ENCODE measurements at places on chromosomes 7 and 10.

- no peak for DNase-seq
These were observed 273.6 kb downstream of the NEBL start for GRCh38 chr10:20623546-20623945.

- peak; percentile 91 for DNase-seq
These were observed 193.2 kb downstream of the MYOF start for GRCh38 chr10:93288679-93289634.

DNA sequence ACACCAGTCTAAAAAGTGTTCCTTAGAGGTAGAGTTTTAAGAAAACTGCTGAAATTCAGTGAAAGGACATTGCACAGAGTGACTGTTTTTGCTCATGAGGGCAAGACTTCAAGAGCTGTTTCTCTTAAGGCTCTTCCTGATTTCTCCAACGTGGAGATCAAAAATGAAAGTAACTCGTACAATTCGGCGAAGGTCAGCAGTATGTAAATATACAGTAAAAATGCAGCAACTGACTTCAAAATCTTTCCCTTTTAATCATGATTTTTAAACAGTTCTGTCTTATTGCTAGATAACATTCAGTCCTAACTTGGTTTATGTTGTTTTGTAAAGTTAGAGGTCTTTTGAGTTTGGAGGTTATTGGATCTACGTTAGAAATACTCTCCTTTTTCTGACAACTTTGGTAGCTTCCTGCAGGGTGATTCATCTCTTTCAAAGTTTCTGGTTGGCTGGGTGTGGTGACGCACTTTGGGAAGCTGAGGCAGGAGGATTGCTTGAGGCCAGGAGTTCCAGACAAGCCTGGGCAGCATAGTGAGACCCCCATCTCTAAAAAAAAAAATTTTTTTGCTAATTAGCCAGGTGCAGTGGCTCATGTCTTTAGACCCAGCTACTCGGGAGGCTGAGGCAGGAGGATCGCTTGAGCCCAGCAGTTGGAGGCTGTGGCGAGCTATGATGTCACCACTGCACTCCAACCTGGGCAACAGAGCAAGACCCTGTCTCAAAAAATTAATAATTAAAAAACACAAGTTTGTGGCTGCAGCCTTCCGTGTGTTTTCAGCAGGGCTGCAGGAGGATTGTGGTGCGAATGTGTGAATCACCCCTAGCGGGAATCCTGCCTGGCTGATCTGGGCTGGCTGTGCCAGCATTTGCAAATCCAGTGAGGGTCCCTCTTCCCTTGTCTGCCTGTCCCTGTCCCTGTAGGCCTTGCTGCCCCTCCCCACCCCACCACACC lies 29.2 kb upstream of the AP5Z1 start:
- peak; percentile 90 for DNase-seq

GRCh38 chr10:17229967-17230682 lies 2.1 kb downstream of the VIM start:
- peak; percentile 72 for DNase-seq

- DNase-seq, result peak; percentile 66
These were observed 80.8 kb upstream of the KLF14 start for GRCh38 chr7:130814778-130815335.

DNA sequence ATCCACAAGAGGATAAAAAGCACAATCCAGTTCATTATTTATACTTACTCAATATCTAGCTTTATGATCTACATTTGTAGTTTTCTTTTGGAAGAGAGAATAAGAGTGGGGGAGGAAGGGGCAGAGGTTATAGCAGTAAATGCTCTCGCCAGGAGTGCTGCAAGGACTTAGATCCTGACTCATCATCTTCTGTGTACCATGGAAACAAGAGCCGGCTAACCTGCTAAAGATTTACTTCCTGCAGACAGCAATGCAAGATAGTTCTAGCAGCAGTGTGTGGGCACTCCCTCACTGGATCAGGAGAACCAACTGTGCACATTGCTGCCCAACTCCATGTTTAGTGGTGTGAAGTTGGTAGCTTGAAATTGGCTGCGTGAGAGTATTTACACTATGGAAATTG lies 47.7 kb upstream of the TRIL start:
- DNase-seq, result peak; percentile 25

GRCh38 chr7:64640504-64640903 lies 25.4 kb upstream of the ZNF107 start:
- DNase-seq, result no peak

GRCh38 chr10:67722113-67722512 lies 26.1 kb upstream of the CTNNA3 start:
- no peak for DNase-seq

DNA sequence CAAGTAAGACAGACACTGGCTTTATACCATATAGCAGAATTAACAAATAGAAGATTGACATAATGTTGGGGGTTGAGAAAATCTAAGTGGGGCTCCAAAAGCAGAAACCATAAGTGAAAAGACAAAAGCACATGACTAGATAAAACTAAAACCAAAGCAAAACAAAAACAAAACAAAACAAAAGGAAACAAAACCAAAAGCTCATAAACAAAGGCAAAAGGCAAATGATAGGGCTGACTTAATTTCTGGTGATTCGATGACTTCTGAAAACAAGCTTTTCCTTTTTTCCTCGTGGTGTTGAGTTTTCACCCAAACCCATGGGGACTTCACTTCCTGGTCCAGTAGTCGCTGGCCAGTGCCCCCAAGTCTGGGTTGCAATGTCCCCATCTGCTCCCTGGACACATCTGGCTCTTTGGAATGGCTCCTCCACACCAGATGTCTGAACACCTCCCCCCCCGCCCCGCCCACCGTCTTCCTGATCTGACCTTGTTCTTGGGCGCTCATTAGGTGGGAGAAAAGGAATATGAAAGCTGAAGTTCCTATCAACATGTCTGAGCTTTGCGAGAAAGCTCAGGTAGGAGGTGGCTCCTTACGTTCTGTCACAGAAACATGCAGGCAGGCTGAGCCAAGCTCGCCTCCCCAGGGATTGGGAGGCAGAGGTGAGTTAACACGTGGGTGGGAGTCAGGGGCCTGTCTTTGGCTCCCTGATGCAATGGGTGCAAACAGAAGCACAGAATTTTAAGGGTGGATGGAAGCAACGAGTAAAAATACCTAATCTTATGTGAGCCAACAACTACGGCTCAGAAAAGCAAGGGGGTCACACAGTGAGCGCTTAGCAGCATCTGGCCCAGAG lies 121.0 kb downstream of the NEURL1 start:
- DNase-seq, result no peak

DNA sequence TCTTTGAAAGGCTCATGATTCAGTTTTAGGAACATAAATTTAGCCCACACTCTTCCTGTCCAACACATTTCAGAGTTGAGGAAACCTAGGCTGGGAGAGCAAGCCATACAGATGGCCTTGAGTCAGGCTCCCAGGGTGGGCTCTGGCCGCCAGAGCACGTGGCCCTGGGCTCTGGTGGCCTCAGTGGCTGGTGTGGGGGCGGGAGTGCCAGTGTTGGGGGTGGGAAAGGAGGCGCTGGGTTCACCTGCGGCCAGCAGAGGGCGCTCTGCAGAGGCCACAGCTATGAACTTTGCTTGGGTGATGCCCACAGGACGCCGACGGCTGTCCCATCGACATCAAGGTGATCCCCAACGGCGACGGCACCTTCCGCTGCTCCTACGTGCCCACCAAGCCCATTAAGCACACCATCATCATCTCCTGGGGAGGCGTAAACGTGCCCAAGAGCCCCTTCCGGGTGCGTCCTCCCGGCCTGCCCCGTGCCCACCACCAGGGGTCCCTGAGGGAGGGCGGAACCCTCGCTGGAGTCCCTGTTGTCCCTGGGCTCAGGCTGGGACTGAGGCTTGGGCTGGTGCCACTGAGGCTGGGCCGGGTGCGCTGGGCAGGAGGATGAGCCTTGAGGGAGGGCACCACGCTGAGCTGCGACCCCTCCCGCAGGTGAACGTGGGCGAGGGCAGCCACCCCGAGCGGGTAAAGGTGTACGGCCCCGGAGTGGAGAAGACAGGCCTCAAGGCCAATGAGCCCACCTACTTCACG lies 11.9 kb downstream of the FLNC start:
- peak; percentile 55 for DNase-seq

GRCh38 chr7:78749052-78749746 lies 704.3 kb downstream of the MAGI2 start:
- no peak for DNase-seq

GRCh38 chr10:125004571-125005311 lies 62.8 kb downstream of the ZRANB1 start:
- DNase-seq, result no peak

DNA sequence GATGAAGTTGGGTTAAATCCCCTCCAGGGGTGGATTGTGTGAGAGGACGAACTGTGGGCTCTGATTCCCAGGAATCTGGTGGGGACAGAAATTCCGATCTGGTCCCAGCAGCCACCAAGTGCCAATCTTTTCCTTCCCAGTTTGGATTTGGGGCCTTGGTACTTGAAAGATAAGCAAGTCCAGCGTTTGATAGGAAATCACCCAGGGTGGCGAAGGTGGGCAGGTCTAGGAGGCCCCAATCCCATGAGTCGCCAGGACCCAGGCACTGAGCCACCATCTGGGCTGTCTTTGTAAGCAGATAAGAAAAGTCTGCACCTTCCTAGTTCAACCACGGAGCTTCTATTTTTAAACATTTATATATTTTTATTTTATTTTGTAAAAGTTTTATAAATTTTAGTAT lies 122.6 kb upstream of the LSM8 start:
- DNase-seq, result no peak

DNA sequence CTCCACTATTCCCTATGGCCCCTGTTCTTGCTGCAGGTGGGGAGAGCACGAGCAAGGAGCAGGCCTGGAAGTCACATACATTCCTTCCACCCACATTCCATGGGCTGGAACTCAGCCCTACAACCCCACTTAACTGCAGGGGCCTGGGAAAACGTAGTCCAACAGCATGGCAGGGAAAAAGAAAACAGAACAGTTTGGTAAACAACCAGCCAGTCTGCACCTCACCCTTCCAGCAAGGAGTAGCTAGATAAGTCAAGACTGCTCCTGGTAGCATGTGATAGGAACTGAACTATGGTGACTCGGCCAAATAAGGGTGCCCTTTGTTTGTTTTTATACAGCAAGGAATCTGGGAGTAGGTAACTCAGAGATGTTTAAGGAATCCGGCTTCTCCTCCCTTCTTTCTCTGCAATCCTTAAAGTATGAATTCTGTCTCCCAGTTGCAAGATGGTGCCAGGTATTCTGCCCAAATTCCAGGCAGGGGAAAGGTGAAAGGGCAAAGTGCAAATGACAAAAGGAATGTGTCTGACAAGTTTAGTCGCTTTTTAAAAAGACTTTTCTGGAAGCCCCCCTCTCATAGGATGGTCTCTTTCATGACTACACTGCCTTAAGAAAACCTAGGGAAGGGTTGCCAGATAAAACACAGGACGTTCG lies 311.7 kb upstream of the NEBL start:
- DNase-seq, result no peak

- no peak for DNase-seq
These were observed 87.9 kb upstream of the KAT6B start for GRCh38 chr10:74738542-74738941.
